Activated CD8-positive, alpha-beta T cell treated with anti-CD3 and anti-CD28 coated beads, Interleukin-2, amount 10 ng/mL, durations not matched to agents 7 days and 5 days (primary cell): ENCODE measurements at places on chromosomes 11 and 22.

GRCh38 chr11:67105964-67106363 lies 13.1 kb upstream of the KDM2A start:
- DNase-seq, result no peak

GRCh38 chr11:128686745-128687177 lies 7.1 kb upstream of the FLI1 start:
- peak; percentile 64 for DNase-seq

DNA sequence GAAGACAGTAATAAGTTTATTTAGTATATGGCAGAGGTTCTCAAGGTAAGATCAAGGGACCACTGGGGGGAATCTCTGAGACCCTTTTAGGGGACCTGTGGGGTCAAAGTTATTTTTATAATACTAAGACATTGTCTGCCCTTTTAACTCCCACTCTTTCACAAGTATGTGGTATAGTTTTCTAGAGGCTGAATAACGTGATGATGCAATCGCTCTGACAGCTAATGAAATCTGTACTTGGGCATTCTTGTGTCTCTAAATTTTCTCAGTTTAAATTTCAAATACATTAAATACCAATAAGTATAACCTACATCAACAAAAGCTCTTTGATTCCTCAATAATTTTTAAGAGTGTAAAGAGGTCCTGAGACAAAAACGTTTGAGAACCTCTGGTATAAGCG lies 147.9 kb downstream of the ATG16L2 start:
- DNase-seq, result no peak

GRCh38 chr11:35717043-35717442 lies 54.5 kb downstream of the TRIM44 start:
- no peak for DNase-seq

DNA sequence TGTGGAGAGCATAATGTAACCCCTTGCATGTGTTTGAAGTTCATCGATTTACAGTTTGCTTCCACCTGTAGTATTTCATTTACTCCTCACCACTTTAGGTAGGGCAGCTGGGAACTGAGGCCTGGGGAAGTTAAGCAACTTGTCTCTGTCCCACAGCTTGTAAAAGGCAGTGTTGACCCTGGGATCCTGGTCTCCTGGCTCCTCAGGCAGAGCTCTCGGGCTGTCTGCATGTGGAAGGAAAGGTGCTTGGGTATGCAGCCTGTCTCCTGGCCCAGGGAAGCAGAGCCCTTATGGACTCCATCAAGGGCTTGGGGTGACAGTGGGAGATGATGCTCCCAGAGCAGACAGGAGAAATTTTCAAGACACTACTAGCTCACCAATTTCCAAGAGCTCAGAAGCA lies 49.9 kb downstream of the TRIM29 start:
- DNase-seq, result no peak

DNA sequence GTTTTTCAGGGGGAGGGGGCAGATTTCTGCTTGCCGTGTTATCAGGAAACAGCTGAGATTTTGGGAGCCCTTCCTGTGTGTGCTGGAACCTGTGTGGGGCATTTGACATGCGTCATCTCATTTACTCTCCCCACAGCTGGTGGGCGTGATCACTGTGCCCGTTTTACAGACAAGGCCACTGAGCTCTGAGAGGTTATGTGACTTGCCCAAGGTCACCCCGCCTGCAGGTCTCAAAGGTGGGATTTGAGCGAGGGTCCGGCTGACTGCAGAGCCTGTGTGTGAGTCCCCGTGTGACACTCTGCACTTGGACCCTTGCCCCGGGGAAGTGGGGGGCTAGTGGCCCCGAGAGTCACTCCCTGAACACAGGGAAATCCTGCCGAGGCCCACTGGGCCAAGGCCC lies 48.5 kb upstream of the GCAT start:
- DNase-seq, result no peak

- DNase-seq, result no peak
Measured at GRCh38 chr22:42116848-42117424, 13.7 kb downstream of the CYP2D6 start.

GRCh38 chr22:21945453-21946261 lies 7.0 kb downstream of the PPM1F start:
- DNase-seq, result no peak

DNA sequence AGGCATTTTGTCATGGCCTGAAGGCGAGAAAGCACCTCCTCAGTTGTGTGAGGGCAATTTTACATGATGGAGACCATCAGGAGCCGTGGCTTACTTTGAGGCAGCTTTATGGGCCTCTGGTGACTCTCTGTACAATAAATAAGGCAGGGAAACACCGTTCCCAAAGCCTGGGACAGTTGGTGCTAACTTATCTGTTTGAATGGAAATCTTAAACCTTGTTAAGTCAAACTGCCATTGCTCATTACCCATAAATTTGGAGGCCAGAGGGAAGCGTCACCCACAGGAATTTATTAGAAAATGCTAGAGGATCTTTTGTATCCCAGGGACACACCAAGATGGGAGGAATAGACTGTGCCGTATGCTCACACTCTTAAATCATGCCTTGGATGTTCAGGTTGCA lies 1156.9 kb downstream of the BRD1 start:
- DNase-seq, result no peak

- DNase-seq, result no peak
Measured at GRCh38 chr11:69832561-69833413, 13.6 kb upstream of the FGF3 start.

DNA sequence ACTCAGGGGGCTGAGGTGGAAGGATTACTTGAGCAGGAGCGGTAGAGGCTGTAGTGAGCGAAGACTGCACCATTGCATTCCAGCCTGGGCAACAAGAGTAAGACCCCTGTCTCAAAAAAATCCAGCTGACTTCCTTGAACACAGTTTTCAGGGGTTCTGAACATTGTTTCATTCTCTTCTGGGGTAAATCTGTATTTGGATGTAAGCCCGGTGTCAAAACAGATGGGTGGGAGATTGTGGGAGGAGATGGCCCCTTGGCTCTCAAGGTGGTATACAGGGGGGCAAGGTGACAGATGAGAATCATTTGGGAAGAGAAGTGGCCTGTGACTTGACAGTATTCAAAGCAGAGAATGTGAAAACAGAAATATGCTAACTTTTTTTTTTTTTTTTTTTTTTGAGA lies 4.8 kb downstream of the ESAM start:
- DNase-seq, result no peak

DNA sequence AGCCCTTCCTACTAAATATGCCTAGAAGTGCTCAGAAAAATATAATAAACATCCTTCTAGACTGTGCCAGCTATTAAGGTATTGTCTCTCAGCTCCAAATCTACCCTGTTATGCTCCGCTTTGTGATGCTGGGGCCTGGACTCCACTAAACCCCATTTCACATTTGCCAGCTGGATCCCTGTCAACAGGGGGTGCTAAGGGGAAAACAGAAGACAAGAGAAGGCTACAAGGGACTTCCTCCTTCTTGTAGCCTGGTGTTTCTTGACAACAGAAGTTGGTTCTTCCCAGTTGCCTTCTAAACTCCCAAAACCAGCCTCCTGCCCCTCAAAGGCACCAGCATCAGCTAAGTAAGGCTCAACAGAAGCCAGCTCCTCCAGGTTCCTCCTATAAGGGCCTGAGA lies 5.2 kb downstream of the NUMA1 start:
- DNase-seq, result no peak

GRCh38 chr22:34038801-34039555 lies 118.7 kb upstream of the LARGE1 start:
- DNase-seq, result no peak

GRCh38 chr22:23773483-23774113 lies 949 bp downstream of the MMP11 start:
- no peak for DNase-seq

GRCh38 chr11:71119656-71120269 lies 132.6 kb downstream of the SHANK2 start:
- no peak for DNase-seq

DNA sequence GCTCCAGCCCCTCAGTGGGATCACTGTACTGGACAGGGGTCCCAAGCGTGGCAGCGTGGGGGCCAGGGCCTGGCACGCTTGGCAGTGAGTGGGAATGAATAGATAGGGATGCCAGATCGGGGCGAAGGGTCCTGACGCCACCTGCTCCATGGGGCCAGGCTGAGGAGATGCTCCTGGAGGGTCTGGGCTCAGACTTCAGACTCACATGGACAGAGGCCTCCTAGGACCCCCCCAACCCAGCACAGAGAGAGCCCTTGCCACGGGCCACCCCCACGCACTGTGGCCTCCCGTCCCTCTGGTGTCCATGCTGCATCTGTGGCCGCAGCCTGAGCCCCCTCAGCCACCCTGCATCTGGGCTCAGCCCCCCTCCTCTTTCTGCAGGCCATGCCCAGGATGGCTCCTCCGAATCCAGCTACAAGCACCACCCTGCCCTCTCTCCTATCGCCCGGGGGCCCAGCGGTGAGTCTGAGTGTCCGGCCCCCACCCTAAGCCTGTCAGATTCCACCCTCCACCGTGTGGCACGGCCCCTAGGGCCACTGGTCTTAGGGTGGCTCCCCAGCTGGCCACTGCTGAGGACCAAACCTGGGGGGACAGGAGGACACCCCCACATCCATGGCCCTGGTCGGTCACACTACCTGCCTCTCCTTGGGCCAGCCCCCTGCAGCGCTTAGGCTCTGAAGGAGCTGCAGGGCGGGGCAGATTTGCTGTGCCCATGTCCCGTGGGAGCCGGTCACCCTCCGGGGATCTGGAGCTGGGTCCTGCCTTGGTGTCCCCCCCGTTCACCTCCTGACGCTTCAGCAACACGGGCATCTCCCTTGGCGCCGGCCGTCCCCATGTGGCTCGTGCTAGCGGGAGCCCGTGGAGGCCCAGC lies 2.7 kb downstream of the MUC5AC start:
- DNase-seq, result no peak

- no peak for DNase-seq
Measured at GRCh38 chr11:107605061-107606006, 14.4 kb downstream of the ELMOD1 start.

GRCh38 chr11:71477641-71478527 lies 24.9 kb downstream of the NADSYN1 start:
- DNase-seq, result no peak

DNA sequence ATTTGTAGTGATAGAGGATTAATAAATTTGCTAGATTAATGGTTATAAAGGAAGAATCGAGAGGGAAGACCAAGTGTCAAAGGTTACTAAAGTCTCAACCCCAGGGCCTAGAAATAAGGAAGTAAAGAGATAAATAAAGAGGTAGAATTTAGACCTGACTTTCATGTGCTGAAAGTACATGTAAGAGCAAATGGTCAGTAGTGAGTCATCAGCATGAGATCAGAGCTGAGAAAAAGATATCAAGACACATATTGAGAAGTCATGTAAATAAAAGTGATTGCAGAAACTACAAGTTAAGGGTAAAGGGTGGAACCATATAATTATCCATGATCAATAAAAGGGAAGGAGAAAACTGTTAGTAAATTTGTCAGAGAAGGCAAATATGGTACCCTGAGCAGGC lies 1.4 kb upstream of the OR8B8 start:
- no peak for DNase-seq

GRCh38 chr11:117634756-117635603 lies 162.0 kb downstream of the DSCAML1 start:
- no peak for DNase-seq

- no peak for DNase-seq
Measured at GRCh38 chr11:88164320-88164719, 10.9 kb downstream of the RAB38 start.

DNA sequence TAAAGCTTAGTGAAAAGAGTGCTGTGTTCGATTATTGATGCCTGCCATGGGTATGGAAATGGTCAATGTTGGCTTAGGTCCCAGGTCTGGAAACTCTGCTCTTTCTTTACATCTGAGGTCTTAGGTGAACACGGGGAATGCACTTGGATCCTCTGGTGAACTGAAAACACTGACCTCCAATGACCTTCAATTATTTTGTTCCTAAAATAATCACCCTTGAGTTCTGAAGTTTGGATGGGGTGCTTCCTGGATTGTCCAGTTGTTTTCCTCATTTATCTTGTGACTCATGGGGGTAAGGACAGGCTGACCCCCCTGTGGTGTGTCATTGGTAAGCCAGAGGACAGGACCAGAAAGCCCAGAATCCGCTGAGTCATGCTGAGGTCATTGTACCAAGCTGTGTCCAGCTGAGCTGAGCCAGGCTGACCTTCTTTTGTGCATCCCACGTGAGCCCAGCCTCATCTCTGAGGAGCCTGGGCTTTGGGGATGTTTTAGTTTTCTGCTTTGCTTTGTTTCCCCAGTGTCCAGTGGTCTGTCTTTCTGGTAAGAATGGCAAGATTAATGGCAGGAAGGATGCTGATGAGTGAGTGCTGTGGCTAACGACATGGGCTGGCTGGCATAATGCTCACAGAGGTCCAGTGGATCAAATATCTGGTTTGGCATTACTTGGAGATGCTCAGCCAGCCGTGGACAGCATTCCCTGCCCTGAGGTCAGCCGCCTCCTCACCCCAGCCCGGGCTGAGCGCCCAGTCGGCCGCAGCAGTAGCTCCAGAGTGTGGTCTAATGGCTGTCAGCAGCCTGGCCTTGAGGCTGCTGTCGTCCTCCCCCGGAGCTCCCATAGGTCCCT lies 35.6 kb downstream of the AMPD3 start:
- DNase-seq, result no peak

GRCh38 chr11:45269678-45270077 lies 16.5 kb downstream of the SYT13 start:
- DNase-seq, result no peak

DNA sequence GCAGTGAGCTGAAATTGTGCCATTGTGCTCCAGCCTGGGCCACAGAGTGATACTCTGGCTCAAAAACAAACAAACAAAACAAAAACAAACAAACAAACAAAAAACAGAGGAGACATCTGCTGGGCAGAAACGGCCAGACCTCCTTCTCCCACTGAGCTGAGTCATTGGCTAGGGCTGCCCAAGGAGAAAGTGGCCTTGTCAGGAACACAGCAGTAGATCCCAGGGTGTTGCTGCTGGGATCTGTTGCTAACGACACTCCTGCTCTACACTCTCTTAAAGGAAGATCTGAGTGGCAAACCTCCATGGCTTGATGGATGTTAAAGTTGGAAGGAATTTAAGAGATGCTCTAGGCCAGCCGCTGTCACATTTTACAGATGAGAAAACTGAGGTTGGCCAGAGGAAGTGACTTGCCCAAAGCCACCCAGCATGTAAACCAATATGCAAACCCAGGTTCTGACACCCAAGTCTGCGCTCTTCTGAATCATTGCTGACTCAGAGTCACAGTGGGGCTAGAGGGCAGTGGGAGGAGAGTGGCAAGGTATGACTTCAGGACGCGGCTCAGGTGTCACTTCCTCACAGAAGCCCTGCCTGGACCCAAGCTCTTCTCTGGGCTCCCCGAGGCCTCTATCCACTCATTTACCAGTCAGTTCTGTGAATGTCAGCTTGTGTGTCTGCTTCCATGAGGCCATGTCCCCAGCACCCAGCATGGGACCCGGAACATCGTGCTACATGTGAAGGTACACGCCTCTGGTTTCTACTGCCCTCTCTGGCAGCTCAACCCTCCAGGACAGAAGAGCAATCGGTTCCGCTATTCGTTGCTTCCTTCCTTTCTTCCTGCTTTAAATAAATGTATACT lies 11.3 kb upstream of the GDPD5 start:
- peak; percentile 66 for DNase-seq

DNA sequence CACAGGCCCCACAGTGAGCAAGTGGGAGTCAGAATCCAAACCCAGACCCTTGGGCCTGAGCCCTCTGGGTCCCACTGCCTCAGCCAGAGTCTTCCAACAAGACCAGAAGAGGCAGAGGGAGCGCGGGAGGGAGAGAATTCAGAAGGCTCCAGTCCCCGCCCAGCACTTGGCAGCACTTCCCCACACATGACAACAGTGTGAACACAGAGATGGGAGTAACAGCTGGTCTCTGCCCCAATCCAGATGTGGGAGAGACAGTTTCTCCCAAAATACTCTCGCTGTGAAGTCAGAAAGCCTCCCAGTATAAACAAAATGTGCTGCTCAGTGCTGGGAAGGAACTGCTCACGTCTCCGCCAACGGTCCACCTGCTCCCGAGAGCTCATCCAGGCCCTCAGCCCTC lies 219.9 kb downstream of the MN1 start:
- DNase-seq, result no peak
